ENCODE measurements at places on chromosomes 5 and 9.

DNA sequence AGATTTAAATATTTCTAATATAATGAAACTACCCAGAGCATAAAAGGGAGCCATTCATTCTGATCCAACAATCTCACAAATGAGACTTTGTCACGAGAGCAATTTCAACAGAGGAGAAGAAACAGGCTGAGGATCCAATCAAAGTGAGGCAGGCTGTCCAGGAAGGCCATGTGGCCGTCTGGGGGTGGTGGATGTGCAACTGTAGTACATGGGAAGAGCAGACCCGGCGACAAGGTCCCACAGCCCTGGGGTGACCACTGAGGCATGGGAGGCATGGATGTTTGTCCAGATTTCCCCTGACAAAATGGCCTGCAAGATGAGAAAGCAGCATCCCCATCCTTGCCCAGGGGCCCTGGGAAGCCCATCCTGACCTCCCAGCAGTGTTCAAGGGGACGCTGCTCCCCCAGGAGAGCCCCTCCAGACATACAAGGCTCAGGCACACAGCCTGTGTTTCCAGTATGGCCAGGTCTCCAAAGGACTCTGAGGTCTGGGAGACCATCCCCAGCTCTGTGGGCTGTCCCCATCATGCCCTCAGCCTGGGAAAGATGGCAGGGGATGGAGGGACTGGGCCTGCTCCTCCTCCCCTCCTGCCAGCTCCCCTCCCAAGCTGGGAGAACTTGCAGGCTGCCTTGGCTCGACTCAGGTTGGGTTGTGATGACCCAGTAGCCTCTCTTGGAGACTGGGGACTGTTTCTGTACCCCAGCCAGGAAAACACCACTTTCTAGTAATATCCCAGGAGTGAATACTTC is 27.5 kb upstream of the FCN2 start:
- DNase-seq, result no peak

DNA sequence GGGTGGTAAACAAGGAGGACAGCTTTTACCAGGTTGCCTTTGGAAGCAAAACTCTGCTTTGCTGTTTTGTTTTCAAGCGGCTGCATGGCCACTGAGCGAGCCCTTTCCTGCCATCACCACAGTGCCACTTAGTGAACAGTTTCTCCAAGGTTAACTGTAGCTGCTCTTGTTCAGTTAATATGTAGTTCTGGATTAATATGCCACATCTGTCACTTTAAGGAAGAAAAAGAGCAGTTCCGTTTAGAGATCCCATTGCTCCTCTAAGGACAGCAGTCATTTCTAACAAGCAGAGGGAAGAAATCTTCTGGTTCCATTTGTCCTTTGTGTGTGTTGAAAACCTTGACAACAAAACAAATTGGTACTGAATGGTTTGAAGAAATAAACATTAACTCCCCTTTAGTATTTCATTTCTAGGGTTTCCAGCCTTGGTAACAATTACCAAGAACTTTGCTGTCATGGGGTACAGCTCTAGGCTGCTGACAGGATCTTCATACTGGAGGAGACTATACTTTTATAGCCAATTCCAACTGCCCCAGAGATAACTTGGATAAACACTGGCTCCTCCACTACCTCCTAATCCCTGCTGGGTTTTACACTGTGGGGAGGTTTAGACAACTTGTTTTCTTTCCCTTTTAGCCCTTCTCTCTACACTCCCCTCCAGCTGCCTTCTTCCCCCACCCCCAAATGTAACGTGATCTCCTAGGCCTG is 10.3 kb upstream of the ABL1 start:
- DNase-seq, result no peak

GRCh38 chr5:50710838-50711237 is 44.4 kb downstream of the PARP8 start:
- DNase-seq, result no peak

GRCh38 chr9:2050236-2050635 is 35.1 kb downstream of the SMARCA2 start:
- DNase-seq, result no peak

DNA sequence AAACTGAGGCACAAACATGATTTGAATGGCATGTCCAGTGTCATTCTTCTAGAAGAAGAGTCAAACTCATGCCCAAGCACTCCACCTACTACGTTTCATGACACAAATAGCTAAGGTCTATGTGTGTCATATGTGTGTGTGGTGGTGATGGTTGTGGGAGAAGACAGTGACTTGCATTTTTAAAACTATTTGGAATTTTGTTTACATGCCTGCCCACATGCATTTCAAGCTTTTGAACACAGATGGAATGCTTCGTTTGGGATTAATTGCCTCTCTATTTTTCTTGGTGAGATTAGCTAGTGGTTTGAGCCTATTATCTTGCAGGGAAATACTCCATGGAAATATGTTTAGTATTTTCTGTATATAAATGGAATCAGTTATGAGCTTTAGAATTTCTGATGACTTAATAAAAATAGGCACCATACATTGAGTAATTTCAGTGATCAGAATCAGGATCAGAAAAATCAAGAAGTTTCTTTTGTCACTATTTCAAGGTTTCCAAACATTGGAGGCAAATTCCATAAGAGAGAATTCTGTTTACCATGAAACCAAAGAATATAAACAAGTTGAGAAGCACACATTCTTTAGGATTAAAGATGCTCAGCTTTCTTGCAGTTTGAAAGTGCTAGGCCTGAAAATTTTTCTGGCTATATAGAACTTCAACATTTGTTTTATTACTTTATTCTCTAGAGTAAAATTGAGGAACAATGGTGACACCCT is 260.3 kb upstream of the SEMA6A start:
- DNase-seq, result no peak

DNA sequence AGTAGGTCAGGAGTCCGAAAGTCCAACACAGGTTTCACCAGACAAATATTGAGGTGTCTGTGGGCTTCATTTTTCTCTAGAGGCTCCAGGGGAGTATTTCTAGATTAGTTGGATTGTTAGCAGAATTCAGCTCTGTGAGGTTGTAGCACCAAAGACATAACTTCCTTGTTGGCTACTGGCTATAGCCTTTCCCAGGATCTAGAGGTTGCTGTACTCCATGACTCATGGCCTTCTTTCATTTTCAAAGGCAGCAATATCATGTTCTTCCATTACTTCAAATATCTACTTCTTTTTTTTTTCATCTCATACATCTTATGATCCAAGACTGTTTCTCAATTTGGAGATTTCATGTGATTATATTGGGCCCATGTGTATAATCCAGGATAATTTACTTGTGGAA is 404.0 kb upstream of the FAM174A start:
- no peak for DNase-seq

DNA sequence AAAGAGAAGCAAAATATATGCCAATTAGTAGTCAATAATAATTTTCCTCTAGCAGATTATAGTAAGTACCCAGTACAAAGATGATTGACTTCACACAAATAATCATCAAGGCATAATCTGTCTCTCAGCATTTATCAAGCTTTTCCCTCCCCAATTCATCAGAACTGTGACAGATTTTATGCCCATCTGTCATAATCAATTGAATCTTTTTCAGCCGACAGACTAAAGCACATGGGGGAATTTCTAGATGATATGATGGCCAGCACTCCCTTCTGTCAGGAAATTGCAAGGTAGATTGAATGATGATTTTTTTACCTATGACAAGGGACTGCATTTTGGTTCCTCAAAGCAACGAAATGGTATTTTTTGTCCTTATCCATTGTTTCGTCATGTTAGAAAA is 227.1 kb upstream of the CYLC2 start:
- DNase-seq, result no peak

DNA sequence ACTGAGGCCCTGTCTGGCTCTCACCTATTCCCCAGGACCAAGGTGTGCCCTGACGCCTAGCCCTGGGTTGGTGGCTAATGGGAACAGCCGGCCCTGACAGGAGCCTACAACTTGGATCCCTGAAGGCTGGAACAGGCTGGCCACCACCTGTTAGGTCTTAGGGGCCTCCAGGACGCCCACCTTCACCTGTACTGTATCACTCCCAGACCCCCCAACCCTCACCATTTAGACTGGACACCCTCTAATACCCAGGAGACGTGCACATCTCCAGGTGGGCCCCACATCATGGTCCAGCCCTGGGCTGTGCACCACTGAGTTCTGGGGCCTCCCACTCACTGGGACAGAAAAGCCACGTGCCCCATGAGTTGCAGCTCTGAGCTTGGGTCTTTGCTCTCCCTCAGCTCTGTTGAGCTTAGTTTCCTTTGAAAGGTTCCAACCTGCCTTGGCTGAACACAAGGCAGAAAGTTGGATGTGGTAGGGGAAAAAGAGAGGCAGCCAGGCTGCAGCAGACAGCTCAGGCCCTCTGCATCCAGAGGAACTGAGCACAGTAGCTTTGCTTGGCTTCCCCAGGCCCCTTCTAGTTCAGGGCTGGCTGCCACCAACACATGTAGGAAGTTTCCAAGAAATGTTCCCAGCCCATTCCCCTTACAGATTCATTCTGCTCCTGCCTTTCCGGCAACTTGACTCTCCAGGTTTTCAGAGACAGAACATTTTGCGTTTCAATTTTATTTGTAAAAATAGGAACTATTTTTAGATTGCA is 116.8 kb upstream of the TBC1D2 start:
- DNase-seq, result no peak

DNA sequence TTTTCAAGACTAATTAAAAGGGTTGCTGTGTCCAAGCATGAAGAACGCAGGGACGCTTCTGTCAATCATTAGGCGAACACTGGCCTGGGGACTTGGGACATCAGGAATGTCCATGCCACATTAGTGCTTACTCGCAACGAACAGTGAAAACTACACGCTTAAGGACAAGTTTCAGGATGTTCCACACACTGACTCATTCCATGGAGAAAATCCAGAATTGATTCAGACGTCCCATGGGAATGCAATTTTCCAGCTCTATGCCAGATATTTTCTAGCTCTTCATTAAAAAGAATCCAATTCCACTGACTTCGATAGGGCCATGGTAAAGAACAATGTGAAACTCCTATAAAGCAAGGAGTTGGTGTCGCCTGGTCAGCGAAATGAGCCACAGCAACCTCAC is 98.2 kb downstream of the CAMSAP1 start:
- no peak for DNase-seq

GRCh38 chr5:113806904-113807303 is 293.4 kb downstream of the YTHDC2 start:
- no peak for DNase-seq

GRCh38 chr5:165334201-165334600 is 1828.8 kb downstream of the MAT2B start:
- no peak for DNase-seq

- no peak for DNase-seq
Observed at GRCh38 chr9:134585021-134585561, 56.5 kb upstream of the COL5A1 start.

DNA sequence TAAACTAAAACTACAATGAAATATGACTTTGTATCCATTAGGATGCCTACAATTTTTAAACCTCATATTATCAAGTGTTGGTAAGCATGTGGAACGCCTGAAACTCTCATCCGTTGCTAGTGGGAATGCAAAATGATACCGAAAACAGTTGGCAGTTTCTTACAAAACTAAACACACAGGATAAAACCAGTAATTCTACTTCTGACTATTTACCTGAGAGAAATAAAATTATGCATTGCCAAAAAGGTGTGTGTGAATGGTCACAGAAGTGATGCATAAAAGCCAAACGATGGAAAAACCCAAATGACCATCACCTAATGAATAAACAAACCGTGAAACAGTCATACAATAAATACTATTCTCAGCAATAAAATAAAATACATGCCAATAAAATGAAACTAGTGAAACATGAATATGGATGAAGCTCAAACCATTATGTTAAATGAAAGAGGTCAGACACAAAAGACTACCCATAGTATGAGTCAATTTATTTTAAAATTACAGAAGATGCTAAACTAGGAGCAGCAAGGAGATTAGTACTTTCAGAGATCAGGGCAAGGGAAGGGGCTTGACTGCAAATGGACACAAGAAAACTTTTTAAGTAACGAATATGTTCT is 13.4 kb downstream of the AUH start:
- DNase-seq, result no peak

DNA sequence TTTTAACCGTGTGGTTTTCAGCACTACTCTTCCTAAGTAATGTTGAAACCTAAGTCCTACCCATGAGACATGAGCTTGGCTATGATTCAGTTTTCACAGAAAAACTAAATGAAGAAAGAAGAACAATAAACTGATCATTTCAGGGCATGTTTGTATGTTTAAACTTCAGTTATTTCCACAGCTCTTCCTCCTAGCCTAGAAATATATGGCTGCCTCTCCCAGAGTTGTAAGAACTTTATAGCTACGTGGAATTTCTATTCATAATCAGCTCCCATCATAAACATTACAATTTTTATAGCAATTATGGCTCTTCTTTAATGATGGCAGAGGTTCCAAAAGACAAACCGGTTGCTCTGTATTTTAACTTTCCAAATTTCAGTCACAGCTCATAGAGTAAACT is 314.7 kb upstream of the ADAMTSL1 start:
- no peak for DNase-seq

DNA sequence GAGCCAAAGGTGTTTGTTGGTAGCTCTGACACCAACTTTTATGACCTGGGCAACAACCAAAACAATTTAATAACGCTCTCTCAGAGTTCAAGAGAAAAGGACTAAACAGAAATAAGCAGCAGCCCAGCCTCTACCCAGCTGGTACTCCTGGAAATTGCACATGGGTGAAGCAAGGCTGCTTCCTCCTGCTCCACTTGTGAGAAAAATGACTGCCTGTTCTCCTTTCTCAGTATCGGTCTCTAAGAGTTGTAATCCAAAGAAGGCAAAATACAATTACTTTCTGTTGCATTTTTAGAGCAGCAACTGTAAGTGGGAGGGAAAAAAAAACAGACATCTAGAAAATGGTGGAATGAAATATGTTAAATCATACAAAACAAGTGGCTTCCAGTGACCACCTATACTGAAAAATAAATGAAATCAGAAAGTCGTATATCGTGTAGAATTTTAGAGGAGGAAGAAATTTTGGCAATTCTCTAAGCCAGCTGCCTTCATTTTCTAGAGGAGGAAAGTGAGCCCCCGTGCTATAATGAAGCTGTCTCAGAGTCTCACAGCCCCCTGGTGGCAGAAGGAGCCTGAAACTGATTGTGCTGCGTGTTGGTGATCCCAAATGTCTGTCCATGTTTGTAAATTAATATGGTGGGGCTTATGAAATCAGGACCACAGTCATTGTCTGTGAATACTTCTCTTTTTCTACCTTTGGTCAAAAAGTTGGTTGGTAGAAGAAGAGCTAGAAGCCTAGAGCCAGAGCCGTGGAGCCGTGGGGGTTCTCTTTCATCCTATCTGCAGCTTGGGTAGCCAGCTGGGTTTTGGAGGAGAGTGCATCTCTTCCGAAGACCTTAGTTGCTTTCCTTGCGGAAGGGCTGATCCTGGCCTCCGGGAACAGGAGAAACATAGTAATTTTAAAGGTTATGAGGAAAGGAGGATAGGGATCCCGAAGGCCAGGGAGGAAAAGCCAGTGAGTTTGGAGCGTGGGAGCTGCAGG is 139.9 kb downstream of the PIP5K1B start:
- peak; percentile 22 for DNase-seq

GRCh38 chr9:95048225-95049087 is 269.1 kb downstream of the FANCC start:
- DNase-seq, result peak; percentile 54

DNA sequence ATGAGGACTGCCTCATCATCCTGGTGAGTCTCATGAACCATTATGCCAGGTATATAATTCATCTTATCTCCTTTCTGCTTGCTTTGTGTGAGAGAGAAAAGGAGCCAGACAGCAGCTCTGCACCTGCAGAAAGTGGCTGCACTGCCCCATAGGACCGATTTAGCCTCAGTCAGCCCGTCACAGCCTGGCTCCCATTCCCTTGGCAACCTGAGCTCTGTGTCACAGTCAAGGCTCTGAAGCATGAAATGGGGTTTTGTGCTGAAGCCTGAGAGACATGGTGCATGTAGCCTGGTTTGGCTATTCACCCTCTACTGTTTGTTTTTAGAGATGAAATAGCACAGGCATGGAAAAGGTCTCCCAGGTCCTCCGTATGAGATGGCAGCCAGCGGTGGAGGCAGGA is 198.3 kb downstream of the KCTD16 start:
- no peak for DNase-seq

Measured in activated CD8-positive, alpha-beta memory T cell treated with anti-CD3 and anti-CD28 coated beads, Interleukin-2, amount 50 U/mL, for 4 hours (primary cell).